IPS DF 6.9 (cell line): ENCODE measurements at places on chromosomes 2 and 18.

GRCh38 chr2:136019825-136020224, 34.4 kb upstream of the DARS1 start:
- DNase-seq = no peak

DNA sequence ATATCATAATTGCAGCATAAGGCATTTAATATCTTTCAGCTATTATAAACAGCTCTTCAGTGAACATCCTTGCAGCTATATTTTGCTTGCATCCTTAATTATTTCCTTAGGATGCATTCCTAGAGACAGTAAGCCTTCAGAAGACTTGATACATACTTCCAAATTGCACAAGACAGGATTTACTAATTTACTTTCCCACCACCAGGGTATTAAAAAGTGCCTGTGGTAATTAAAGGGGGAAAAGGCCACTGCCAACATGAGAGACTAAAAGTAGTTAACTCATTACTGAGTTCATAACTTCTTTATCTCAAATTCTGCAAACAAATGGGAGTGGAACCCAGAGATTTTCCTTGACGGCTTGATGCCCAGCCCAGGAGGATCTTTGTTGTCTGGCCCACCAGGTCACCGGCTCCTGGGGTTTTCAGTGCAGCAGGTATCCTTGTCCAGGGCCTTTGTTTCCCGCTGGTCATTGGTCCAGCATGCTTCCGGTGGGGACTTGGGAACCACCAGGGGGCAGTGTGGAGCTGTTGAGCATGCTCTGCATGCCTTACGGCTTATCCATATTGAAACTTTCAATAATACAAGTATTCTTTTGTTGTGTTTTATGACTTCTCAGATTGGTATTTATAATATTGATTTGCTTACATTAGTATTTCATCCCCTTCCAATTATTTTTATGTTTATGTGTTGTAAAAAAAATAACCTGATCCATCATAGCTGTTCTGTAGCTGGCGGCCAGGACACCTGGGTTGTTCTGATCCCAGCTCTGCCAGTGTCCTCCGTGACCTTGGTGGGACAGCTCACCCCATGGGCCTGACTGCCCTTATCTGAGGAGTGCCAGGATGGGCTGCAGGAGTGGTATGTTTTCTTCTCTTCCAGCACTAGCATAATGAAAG, 61.4 kb downstream of the TGOLN2 start:
- peak; percentile 92 for DNase-seq

- no peak for DNase-seq
These were observed 1200.8 kb upstream of the GYPC start for GRCh38 chr2:125455110-125455509.

GRCh38 chr2:241706537-241706936, 4.7 kb downstream of the ING5 start:
- no peak for DNase-seq
